EL (cell line): ENCODE measurements at places on chromosomes 2 and 18.

GRCh38 chr2:99701503-99701902 lies 211.7 kb upstream of the REV1 start:
- no peak for DNase-seq

- DNase-seq = no peak
Measured at GRCh38 chr18:6488956-6489355, 74.2 kb upstream of the L3MBTL4 start.

DNA sequence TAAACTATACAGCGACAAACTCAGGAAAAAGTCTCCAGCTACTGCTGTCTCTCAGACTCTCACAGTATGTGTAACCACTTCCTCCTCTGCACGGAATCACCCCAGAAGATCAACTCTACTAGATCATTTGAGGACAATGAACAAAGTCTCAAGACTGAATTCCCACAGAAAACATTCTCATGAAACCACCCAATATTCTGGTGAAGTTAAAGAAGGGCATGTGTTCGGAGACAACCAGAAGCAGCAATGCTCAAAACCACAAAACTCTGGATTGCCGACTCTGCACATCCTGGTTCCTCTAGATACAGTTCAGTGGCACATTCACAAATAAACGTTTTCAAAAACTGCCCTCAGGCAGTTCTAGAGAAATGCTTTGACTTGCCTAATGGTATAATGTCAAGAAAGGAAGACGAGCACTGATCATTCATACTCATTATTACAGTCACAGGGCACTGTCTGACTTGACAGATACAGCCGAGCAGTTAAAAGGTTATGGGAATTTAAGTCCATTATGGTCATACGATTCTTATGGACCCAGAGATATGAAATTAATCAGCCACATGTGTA lies 91.9 kb upstream of the STK17B start:
- DNase-seq = peak; percentile 77

DNA sequence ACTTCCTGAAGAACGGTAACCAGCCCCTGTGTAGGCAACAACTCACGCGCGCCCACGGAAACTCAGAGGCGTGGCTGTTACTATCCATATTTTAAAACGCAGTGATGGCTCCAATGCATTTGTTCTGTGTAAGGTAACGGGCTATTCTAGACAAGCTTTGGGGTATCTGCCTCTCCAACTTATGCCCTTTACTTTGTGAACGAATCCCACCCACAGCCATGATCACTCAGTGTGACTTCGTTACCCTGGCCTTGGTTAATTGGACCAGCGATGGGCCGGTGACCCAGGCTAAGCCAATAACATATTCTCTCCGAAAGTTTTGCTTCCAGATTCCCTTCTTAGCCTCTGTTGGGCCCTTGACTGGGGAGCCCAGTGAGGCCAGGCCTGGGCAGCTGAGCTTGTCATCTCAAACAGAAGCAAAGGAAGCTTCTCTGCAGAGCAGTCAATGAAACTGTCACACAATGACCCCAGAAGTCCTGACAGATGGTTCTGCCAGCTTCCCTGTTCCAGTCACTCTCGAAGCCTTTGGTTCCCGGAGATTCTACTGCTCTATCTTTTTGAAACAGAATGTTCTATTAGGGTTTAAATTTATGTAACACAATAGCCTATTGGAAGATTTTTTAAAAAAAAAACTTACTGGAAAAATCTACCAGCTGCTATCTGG lies 30.7 kb upstream of the ROCK2 start:
- no peak for DNase-seq

GRCh38 chr18:33712719-33713118 lies 134.7 kb downstream of the ASXL3 start:
- no peak for DNase-seq

- no peak for DNase-seq
Measured at GRCh38 chr18:5546660-5547059, 2.9 kb upstream of the EPB41L3 start.

- DNase-seq = no peak
Measured at GRCh38 chr18:46437061-46437460, 220.0 kb downstream of the LOXHD1 start.

DNA sequence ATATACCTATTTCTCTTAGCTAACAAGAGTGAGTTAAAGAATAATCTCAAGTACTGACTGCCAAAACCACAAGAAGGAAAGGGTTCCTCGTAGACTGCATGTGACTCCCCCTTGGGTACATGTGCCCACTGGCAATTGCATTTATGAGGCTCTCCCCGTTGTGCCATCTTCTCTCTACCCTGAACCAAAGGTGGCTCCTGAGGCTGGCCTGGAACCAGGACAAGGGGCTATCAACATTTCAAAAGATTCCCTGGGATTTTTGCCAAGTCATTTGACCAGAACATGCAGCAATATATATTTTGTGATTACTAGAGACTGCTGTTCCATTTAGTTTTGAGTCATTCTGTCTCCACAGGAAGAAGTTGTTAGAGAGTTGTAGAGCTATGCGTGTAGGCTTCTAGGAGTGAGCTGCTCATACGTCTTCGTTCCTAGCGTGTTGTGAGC lies 45.8 kb downstream of the LAMA3 start:
- no peak for DNase-seq

DNA sequence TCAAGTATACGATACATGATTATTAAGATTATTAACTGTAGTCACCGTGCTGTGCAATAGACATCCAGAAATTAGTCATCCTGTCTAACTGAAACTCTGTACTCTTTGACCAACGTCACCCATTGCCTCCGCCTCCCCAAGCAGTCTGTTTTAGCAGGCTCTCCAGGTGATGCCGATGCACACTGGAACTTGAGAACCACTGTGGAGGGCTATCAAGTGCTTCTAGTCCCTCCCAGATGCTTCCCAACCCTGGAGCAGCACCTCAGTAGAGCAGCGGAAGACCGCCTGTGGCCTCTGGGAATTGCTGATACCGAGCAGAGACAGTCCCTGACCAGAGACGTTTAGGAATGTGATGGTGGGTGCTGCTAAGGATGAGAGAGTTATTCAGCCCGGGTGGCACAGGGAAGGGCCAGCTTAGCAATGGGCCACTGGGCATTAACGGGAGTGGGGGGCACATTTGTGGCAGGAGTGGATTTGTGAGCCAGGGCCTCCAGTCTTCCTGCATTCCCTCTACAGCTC lies 50.7 kb downstream of the LIPG start:
- no peak for DNase-seq

GRCh38 chr2:19873014-19873413 lies 28.8 kb downstream of the TTC32 start:
- DNase-seq = no peak

DNA sequence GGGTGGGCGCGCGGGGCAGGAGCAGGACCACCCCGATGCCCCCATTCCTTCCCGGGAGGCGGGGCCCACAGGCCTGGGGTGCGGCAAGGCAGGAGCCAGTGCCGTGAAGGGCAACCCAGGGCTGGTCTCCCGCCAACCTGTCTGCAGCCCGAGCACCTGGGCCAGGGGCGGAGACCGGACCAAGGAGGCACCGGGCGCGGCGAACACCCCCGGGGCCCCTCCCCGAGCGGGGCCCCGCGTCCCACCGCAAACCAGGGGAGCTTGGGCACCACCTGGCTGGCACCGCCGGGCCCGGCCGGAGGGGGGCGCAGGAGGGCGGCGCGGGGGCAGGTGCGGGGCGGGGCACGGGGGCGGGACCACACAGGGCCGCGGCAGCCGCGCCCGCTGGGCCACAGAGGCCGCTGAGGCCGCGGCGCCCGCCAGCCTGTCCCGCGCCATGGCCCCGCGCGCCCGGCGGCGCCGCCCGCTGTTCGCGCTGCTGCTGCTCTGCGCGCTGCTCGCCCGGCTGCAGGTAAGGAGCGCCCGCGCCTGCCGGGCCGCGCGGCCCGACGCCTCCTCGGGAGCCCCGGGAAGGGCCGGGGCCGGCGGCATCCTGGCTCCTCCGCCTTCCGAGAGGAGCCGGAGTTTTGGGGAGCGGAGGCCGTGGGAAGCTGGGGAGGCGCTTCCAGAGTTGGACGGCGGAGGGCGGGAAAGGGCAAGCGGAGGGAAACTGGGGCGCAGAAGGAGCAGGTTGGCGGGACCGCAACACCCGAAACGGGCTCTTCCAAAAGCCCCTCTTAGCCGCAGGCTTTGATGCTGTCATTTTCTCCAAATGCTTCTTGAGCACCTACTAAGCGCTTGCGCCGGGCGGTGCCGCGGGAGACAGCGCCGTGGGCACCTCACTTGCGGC lies at the start of gene TNFRSF11A:
TNFRSF11A (plus strand) TSS at position 394 of the 889 bp plus-strand sequence; CDS start at position 437, 43 bp downstream.
- peak; percentile 41 for DNase-seq

GRCh38 chr2:23510471-23510870 lies 125.5 kb downstream of the KLHL29 start:
- DNase-seq = no peak

DNA sequence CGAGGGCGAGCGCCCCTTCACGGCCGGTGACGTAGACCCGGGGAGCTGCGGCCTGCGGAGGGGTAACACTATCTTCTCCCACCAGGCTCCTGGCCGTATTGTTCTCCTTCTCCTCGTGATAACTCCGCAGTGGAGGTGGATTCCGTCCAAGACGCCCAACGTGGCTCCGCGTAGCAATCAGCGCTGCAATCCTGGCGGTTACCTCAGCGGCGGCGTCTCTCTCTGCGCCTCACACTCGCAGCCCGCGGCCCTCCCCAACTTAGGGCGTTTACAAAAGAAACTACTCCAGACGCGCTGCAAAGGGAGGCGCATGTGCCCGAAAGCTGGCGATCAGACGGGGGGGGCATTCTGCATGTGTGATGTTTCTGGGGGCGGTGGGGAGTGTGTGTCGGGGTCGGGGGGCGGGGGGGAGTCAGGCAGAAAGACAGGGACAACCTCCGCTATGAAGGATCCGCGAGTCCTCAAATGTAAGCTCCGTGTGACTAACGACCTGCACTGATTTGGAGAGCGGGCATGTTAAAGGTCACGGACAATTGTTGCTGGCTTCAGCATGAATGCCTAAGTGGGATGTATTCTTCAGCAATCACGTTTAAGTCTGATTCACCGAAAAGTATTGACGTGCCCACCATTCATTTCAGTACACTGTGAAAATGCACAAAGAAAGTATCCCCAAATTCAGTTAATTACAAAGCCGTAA lies 1.3 kb upstream of the ZNF516 start:
- DNase-seq = peak; percentile 70

DNA sequence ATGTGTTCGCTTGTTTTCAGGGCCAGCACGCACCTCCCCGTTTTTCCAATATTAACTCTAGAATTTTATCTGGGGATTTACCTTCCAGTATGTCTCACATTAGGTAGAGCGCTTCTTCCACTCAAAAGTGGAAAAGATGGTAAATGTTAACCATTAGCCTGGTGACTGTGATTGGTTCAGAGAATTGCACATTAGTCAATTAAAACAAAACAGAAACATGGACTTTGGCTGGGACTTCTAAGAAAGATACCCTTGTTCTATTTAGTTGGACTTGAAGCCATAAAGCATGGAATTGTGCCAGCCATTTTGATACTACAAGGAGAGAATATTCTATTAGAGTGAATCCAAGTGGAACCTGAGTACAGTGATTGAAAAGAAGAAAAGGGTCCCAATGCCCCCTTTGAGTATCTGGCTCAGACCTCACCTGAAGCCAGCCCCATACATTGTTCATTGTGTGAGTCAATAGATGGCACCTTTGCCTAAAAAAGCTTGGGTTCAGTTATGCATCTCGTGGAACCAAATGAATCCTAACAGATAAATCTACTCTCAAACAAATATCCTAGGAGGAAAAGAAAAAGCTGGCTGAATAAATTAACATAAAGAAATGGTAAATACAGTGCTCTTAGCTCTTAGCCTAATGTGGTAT lies 354.3 kb downstream of the IRS1 start:
- no peak for DNase-seq

- DNase-seq = no peak
Measured at GRCh38 chr2:241256168-241256545, 59.3 kb downstream of the HDLBP start.

DNA sequence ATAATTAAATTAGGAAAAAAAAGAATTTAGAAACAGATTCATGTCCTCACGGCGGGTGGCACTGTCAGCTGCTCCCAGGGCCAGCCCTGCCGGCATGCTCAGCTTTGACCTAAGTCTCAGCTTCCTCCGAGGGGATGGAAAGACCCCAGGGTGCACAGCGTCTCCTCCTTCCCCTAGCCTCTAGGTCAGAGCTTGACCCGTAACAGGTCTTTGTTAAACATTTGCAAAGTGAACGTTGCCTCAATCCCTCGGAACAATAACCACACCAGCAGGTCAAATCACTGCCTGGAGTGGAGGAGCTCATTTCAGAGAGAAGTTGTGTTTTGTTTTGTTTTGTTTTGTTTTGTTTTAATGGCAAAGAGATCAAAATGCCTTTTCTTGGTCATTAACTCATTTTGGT lies 171.3 kb downstream of the TMEM18 start:
- no peak for DNase-seq

- no peak for DNase-seq
Measured at GRCh38 chr2:239288237-239288636, 112.6 kb downstream of the HDAC4 start.

DNA sequence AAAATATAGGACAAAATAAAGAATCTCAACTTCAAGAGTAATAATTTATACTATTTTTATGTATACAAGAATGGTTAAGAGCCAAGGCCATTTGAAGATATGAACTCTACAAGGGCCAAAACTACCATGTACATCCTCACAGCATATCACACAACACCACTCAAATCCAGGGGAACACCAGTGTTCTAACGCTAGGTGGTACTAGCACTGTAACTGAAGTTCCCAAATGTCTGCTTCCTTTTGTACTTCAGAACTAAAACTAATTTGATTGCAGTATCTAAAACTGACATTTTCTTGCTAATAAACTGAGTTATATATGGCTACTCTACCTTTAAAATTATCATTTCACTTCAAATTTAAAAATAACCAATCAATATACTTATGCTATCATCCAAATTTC lies 47.0 kb downstream of the REV1 start:
- DNase-seq = no peak

- DNase-seq = no peak
Measured at GRCh38 chr2:240419271-240419670, 16.2 kb upstream of the GPC1 start.

- no peak for DNase-seq
Measured at GRCh38 chr2:164975891-164976290, 20.6 kb upstream of the SLC38A11 start.

DNA sequence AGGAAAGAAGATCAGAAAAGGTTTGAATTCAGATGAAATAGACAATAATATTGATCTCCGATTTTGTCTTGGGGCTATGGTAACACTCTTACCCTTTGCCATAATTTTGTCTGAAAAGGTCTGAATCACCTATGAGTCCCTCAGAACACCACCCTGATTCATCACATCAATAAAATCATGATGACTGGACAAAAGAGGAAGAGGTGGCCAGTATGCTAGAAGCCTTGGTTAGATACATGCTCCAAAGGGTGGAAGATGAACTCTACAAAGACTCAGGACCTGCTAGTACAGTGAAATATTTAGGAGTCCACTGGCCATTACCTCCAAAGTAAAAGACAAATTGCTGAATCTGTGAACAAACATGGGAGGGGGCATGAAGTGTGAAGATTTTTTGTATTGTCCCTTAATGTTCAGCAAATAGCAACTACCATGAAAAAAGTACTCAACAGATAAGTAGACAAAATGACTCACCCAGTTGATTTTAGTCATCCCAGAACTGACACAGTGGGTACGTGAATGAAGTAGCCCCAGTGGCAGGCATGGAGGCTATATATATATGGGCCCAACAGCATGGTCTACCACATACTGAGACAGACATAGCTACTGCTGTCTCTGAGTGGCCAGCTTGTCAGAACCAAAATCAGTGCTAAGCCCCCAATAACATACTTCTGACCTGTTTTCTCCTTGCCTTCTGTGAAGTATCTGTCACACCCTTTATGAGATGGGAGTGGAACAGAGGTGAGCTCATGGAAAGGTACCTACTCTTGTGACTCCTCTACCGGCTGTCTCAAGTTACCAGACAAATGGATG lies 36.5 kb upstream of the GLS start:
- DNase-seq = peak; percentile 65

GRCh38 chr2:229407170-229407569 lies 136.1 kb upstream of the PID1 start:
- DNase-seq = peak; percentile 80
